Ovary (tissue), 10 donors: ENCODE measurements at places on chromosomes 2 and 18. TPM values are rescaled to one million over a fixed set of nuclear protein-coding genes. Genes with fewer than 3 reads are reported as not detected.
A peak's percentile ranks its signal among the peaks of the same experiment; 100 is the strongest.

GRCh38 chr2:109463236-109463635, 150.5 kb downstream of the SEPTIN10 start:
- no peak overlapping the region for H3K4me3 ChIP-seq
- DNase-seq: no peak
- H3K27me3 ChIP-seq: no peaks in the 10 kb centered on the region
- H3K36me3 ChIP-seq: no peaks in the 10 kb centered on the region
- H3K27ac ChIP-seq: no peak overlapping the region

DNA sequence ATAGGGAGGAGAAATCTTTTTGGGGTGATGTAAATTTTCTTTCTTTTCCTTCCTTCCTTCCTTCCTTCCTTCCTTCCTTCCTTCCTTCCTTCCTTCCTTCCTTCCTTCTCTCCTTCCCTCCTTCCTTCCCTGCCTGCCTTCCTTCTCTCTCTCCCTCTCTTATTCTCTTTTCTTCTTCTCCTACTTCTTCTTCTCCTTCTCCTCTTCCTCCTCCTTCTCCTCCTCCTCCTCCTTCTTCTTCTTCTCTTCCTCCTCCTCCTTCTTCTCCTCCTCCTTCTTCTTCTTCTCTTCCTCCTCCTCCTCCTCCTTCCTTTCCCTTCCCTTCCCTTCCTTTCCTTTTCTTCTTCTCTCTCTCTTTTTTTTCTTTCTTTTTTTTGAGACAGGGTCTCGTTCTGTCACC, 59.9 kb downstream of the MYOM1 start:
- H3K27ac ChIP-seq: no peak overlapping the region
- H3K36me3 ChIP-seq: no peaks in the 10 kb centered on the region
- no peaks in the 10 kb centered on the region for H3K27me3 ChIP-seq
- no peak overlapping the region for H3K4me3 ChIP-seq

DNA sequence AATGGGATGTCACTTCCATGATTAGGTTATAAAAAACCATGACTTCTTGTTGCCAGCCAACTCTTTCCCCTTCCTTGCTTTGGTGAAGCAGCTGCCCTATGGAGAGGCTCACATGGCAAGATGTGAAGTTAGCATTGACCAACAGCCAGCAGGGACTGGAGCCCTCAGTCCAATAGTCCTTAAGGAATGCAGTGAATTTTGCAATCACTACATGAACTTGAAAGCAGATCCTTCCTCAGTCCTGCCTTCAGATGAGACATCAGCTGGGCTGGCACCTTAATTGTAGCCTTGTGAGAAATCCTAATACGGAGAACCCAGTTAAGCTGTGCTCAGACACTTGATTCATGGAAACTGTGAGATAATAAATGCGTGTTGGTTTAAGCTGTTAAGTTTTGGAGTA, 61.8 kb downstream of the ATP8B1 start:
- H3K27ac ChIP-seq: no peak overlapping the region
- H3K4me3 ChIP-seq: no peak overlapping the region
- no peaks in the 10 kb centered on the region for H3K36me3 ChIP-seq
- no peak for DNase-seq
- H3K4me1 ChIP-seq: no peaks in the 10 kb centered on the region

The ATG4B gene
- 70.4 TPM for total RNA-seq

The TNFAIP6 gene
- total RNA-seq: not detected

DNA sequence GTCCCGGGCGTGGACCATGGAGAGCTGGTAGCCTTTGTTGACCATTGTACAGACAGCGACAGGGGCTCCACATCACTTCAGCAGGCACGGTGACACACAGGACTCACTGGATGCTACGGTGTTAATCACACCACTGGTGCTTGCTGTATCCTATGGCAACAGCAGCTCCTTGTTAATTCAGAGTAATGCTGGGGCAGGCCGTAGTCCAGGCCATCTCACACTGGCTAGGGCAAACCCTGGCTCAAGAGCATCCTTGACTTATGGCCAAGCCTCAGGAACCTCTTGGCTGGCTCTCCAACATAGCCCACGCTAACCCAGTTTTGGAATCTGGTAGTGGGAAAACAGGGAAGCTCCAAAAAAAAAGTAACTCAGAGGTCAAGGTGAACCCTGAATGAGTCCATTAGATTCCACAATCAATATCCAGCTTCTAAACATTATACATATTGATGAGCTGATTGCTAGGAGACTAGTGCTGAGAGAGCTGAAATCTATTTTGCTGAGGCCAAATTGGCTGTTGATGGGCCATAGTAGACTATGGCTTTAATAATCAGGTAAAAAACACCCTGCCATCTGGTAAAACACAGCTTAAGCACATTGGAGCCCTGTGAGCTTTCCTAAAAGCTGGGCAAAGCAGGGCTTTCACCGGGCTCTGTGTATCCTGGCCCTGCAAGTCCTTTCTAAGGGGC, 253.6 kb downstream of the PRKCE start:
- H3K27ac ChIP-seq: no peak overlapping the region
- no peaks in the 10 kb centered on the region for H3K36me3 ChIP-seq
- H3K4me1 ChIP-seq: peaks cover 6% of the 10 kb centered on the region

The ADAM23 gene
- 0.83 TPM for total RNA-seq

GRCh38 chr2:19480673-19481072, 122.2 kb upstream of the OSR1 start:
- H3K36me3 ChIP-seq: no peaks in the 10 kb centered on the region
- H3K4me1 ChIP-seq: no peaks in the 10 kb centered on the region
- H3K27me3 ChIP-seq: no peaks in the 10 kb centered on the region
- no peak for DNase-seq

DNA sequence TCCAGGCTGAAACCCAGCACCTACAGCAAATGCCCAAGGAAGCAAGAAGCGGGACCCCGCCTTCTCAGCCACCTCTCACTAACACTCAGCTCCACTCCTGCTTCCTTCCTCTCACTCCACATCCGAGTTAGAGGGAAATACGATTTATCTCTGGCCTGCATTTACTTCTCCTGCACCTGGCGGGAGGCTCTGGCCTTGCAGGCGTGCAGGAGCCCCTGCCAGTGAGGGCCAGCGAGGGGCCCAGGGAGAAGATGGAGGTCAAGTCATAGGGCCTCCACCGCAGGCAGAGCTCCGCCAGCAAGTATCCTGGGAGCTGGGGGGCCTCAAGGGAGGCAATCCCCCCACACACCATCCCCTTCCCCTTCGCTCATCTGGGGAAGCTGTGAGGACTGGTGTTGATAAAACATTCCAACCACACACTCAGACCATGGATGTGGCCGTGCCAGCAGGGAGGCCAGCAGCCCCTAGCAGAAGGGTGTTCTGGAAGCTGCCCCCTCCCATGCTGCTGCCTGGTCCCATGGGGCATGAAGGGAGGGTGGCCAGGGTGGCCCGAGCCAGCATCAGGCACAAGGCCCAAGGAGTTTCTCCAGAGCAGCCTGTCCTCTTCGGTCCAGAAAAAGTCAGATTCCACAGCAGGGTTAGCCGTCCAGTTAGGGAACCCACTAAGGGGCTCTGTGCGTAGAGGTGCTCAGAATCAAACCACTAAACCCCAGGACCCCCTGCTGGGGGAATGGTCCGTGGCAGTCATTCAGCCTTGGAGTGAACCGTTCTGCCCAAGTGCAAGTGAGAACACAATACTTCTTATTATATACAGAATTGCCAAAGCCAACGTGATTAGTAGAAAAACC, 91.2 kb downstream of the HDAC4 start:
- H3K4me1 ChIP-seq: peaks cover 37% of the 10 kb centered on the region
- DNase-seq: no peak
- H3K36me3 ChIP-seq: no peaks in the 10 kb centered on the region
- peak overlapping the region; percentile 86 for H3K27ac ChIP-seq

DNA sequence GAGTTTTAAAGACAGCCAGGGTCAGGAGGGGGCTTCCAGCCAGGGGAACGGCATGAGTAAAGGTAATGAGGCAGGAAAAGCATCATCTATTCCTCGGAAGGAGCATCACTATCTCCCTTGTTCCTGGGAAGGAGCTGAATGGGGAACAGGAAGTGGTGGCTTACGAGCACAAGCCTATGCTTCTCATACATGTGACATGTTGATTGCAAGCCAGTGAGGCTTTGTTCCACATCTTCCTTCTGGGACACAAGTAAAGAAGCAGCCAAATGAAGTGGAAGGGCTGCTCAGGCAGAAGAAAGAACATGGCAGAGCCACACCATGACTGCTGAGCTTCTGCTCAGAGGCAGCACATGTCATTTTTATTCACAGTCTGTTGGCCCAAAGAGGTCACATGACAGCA, 15.1 kb upstream of the LMAN1 start:
- no peaks in the 10 kb centered on the region for H3K36me3 ChIP-seq
- no peak overlapping the region for H3K27ac ChIP-seq
- DNase-seq: no peak

- no peaks in the 10 kb centered on the region for H3K36me3 ChIP-seq
- no peak for DNase-seq
- H3K4me1 ChIP-seq: no peaks in the 10 kb centered on the region
- H3K27ac ChIP-seq: no peak overlapping the region
- H3K27me3 ChIP-seq: no peaks in the 10 kb centered on the region
- no peak overlapping the region for H3K4me3 ChIP-seq
Observed at GRCh38 chr2:220789961-220790360, 782.1 kb downstream of the EPHA4 start.

- no peaks in the 10 kb centered on the region for H3K36me3 ChIP-seq
- H3K27ac ChIP-seq: no peak overlapping the region
- no peak overlapping the region for H3K4me3 ChIP-seq
- no peaks in the 10 kb centered on the region for H3K27me3 ChIP-seq
- DNase-seq: no peak
Observed at GRCh38 chr2:210035679-210036078, 33.2 kb downstream of the RPE start.

DNA sequence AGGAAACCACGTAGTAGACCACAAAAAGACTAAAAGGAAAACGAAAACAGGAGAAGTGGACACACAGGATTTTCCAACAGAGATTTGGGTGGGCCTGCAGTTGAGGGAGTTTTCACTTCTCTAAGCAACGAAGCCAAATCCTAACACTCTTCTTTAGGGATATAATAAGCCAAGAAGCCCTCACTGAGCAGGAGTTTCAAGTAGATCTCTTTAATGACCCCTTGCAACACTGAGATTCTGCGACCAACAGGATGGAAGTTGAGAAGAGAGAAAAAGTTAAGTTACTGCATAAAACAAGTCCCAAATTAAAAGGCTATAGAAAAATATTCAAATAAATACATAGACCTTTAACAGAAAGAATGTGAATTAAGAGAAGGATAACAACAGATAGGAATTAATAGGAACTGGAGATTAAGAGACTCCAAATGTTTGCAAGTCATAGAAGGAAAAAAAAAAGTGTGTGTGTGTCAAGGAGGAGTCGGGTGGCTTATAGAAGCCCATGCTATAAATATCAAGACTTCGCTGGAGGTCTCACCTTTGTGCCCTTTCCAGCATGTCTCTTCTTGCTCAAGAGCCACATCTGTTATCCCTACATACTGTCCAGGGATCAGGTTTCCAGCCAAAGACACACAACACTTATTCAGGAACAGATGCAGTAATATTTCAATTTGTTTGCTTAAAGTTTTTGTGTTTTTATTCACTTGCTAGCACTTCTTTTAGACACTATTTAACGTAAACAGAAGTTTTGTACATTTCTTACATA, 69.4 kb upstream of the ARHGAP28 start:
- H3K36me3 ChIP-seq: no peaks in the 10 kb centered on the region
- no peak overlapping the region for H3K4me3 ChIP-seq
- DNase-seq: no peak
- no peaks in the 10 kb centered on the region for H3K4me1 ChIP-seq
- H3K27me3 ChIP-seq: no peaks in the 10 kb centered on the region
- no peak overlapping the region for H3K27ac ChIP-seq

DNA sequence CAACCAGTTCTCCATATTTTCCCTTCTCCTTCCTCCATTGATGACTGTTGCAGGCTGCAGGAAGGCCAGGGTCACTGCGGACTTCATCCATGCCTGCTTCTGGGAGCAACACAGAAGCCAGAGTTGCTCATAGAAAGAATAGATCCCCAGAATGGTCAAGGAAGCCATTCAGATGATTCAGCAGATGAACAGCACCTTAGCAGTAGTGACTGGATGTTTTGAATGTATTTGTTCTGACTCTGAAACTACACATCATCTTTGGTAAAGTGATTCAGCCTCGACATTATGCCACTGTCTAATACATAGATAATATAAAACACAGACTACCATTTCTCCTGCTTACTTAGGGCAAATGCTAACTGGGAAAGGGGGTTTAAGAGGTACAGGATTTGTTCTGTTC, 411.6 kb downstream of the RND3 start:
- no peak overlapping the region for H3K27ac ChIP-seq
- DNase-seq: no peak
- H3K36me3 ChIP-seq: no peaks in the 10 kb centered on the region
- H3K4me3 ChIP-seq: no peak overlapping the region

The AQP12B gene
- total RNA-seq: 0.18 TPM

The IL1F10 gene
- not detected for total RNA-seq

The GPR45 gene
- total RNA-seq: not detected

- H3K4me3 ChIP-seq: no peak overlapping the region
- DNase-seq: no peak
- H3K27ac ChIP-seq: no peak overlapping the region
- peaks cover 2% of the 10 kb centered on the region for H3K4me1 ChIP-seq
- H3K36me3 ChIP-seq: no peaks in the 10 kb centered on the region
Observed at GRCh38 chr2:235543128-235543750, 49.4 kb downstream of the AGAP1 start.

DNA sequence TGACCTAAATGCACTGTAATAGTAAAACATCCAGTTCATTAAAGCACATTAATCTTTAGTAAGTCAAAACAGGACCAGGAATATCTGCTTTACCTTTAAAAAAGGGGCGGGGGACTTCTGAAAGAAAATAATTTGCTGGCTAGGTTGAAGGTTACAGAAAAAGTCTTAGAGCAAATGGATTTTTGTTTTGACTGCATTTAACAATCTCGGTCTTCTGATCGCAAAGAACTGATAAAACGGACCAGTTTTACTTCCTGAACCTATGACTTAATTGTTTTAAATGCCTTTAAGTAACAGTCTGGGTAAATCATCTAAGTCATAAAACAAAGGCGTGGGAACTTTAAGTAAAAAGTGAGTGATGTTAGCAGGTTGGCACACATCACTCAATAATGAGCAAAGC, 783 bp downstream of the BUB1 start:
- no peaks in the 10 kb centered on the region for H3K36me3 ChIP-seq
- DNase-seq: no peak
- H3K4me1 ChIP-seq: peaks cover 10% of the 10 kb centered on the region
- no peak overlapping the region for H3K27ac ChIP-seq
- H3K27me3 ChIP-seq: no peaks in the 10 kb centered on the region
- H3K4me3 ChIP-seq: no peak overlapping the region

- H3K27me3 ChIP-seq: no peaks in the 10 kb centered on the region
- no peaks in the 10 kb centered on the region for H3K4me1 ChIP-seq
- H3K36me3 ChIP-seq: no peaks in the 10 kb centered on the region
Observed at GRCh38 chr2:36824273-36824672, 127.8 kb downstream of the VIT start.

The CCBE1 gene
- total RNA-seq: 41.2 TPM

GRCh38 chr18:49838381-49838780, 25.0 kb upstream of the ACAA2 start:
- H3K27me3 ChIP-seq: no peaks in the 10 kb centered on the region
- no peak for DNase-seq
- H3K36me3 ChIP-seq: no peaks in the 10 kb centered on the region
- H3K4me1 ChIP-seq: no peaks in the 10 kb centered on the region
- H3K4me3 ChIP-seq: no peak overlapping the region

The HOXD4 gene
- total RNA-seq: 15.4 TPM
